ENCODE measurements at places on chromosomes 5 and 9.

DNA sequence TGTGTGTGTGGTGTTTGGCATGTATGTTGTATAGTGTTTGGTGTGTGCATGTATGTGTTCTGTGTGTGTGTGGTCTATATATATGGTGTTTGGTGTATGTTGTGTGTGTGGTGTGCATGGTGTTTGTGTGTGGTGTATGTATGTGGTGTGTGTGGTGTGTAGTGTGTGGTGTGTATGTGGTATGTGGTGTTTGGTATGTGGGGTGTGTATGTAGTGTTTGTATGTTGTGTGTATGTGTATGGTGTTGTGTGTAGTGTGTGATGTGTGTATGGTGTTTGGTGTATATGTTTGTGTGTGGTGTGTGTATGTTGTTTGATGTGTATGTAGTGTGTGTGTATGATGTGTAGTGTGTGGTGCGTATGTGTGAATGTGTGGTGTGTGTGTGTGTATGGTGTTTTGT, 78.8 kb downstream of the HMCN2 start:
- no peak for DNase-seq

DNA sequence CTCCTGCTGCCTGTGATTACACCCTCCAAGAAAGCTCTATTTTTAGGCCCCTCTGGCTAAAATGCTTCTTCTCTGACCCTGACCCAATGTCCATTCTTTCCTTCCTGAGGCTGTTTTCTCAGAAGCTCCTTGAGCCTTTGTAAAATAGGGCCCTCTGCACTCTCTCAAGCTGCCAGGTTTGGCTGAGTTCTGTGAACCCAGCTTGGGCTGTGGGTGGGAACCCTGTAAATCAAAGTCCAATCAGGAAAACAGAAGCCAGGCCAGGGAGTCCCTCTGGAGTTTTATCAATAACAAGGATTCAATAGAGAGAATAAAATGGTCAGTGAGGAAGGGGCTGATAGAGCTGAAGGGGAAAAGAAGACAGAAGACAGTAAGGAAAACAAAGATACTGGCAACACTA, 43.7 kb upstream of the ERCC6L2 start:
- no peak for DNase-seq

DNA sequence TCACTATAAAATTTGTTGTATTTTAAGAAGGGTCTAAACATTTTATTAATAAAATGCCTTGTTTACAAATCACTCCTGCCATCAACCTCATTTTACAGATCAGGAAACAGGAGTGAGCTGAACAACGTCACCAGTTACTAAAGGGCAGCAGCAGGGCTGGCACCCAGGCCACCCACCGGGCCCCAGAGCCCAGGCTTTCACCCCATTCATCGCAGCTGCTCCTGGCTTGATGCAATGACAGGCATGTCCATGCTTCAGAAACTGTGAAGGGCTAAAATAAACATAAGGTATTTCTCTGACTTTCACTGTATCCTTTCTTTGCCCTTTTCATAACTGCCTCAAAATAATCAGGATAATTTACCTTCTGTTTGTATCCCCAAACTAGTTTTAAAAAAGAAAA, 18.1 kb downstream of the MED27 start:
- no peak for DNase-seq

GRCh38 chr9:109474170-109474569, 23.9 kb downstream of the PTPN3 start:
- no peak for DNase-seq

GRCh38 chr5:173429489-173430150, 101.4 kb upstream of the STC2 start:
- DNase-seq, result no peak

GRCh38 chr5:50328193-50328729, 112.8 kb downstream of the EMB start:
- DNase-seq, result no peak

GRCh38 chr9:114889802-114890224, 40.6 kb downstream of the TNFSF8 start:
- no peak for DNase-seq

DNA sequence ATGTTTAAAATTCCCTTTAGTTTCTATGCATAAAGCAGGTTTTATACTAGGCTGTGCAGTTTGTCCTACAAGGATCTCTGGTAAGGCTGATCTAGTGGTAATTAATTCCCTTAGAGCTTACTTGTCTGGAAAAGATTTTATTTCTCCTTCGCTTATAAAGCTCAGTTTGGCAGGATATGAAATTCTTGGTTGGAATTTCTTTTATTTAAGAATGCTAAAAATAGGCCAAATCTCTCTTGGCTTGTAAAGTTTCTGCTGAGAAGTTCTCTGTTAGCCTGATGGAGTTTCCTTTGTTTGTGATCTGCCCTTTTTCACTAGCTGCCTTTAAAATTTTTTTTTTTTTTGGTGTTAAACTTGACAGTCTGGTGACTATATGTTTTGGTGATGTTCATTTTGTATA, 237.1 kb upstream of the TLE4 start:
- DNase-seq, result no peak

DNA sequence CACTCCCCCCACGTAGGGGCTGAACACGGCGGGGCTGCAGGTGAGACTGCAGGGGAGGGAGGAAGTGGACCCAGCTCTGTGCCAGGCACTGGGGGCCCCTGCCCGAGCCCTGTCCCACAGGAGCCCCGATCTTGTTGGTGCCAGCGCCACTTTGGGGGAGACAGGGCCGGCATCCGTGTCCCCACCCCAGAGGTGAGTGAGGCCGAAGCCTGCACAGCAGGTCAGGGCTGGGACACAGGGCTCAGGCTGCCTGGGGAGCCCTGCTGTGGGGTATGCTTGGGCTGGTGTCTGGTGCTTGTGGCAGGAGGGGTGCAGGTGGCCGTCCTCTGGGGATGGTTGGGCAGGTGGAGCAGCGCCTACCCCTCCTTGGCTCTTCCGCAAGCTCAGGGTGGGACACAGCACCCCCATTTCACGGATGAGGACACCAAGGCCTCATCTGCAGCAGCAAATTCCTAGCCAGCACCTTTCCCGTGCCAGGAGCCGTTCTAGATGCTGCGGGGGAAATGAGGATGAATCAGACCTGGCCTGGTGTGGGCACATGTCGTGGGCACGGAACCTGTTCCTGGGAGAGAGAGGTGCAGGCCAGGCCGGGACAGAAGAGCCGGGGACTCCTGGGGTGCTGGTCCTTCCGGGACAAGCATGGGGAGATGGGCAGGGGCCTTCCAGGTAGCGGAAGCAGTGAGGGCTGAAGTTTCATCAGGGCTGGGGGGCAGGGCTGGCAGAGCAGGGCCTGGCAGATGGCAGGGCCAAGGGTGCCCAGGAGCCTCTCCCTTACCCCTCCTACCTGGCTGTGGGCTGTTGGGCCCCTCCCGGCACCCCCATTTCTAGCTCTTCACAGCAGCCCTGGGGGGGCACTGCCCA, 35.2 kb downstream of the KCNT1 start:
- no peak for DNase-seq

- DNase-seq, result no peak
These were observed 203.8 kb upstream of the ACO1 start for GRCh38 chr9:32180597-32180996.

GRCh38 chr9:91208837-91209236, 152.9 kb downstream of the AUH start:
- DNase-seq, result no peak

GRCh38 chr5:94808497-94808896, 190.0 kb downstream of the SLF1 start:
- DNase-seq, result no peak

DNA sequence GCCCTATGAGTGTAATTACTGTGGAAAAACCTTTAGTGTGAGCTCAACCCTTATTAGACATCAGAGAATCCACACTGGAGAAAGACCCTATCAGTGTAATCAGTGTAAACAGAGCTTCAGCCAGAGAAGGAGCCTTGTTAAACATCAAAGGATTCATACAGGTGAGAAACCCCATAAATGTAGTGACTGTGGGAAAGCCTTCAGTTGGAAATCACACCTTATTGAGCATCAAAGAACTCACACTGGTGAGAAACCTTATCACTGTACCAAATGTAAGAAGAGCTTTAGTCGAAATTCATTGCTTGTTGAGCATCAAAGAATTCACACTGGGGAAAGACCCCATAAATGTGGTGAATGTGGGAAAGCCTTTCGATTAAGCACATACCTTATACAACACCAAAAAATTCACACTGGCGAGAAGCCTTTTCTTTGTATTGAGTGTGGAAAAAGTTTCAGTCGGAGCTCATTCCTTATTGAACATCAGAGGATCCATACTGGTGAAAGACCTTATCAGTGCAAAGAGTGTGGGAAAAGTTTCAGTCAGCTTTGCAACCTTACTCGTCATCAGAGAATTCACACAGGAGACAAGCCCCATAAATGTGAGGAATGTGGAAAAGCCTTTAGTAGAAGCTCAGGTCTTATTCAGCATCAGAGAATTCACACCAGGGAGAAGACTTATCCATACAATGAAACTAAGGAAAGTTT, 9.9 kb downstream of the ZNF189 start:
- no peak for DNase-seq

DNA sequence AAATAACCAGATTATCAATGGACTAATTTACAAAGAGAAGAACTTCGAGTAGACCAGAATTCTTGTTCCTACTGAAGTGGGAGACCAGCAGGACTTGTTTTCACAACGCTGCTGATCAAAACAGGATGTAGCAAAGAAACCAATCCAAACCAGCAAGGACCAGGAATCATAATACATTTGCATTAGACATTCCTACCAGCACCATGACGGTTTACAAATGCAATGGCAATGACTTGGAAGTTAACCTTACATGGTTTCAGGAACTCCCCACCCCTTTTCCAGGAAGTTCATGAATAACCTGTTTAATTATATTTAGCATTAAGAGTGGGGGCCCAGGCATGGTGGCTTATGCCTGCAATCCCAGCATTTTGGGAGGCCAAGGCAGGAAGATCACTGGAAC, 100.0 kb downstream of the LPAR1 start:
- no peak for DNase-seq

Measured in T-helper 9 cell (primary cell).